ENCODE measurements at places on chromosomes 16 and 17.
A peak's percentile ranks its signal among the peaks of the same experiment; 100 is the strongest.

DNA sequence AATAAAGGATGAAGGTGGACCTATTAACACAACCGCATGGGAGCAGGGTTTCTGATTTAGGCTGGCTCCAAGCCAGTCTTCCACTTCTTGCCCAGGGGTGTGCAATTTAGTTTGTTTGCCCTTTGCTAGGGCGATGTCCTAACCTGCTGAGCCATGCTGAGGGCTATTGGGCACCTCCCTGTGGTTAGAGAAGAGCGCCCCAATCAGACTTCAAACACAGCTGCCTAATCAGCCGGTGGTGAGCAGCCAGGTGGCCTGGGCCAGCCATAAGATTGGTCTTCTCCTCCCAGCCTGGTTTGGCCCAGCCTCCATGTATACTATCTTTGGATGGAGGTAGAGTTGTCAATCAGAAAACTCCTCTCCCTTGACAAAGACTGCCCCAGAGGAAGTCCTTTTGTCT lies 15.7 kb downstream of the TMEM94 start:
- no peak for DNase-seq

GRCh38 chr16:13425836-13426235 lies 494.1 kb upstream of the ERCC4 start:
- peak; percentile 35 for DNase-seq

DNA sequence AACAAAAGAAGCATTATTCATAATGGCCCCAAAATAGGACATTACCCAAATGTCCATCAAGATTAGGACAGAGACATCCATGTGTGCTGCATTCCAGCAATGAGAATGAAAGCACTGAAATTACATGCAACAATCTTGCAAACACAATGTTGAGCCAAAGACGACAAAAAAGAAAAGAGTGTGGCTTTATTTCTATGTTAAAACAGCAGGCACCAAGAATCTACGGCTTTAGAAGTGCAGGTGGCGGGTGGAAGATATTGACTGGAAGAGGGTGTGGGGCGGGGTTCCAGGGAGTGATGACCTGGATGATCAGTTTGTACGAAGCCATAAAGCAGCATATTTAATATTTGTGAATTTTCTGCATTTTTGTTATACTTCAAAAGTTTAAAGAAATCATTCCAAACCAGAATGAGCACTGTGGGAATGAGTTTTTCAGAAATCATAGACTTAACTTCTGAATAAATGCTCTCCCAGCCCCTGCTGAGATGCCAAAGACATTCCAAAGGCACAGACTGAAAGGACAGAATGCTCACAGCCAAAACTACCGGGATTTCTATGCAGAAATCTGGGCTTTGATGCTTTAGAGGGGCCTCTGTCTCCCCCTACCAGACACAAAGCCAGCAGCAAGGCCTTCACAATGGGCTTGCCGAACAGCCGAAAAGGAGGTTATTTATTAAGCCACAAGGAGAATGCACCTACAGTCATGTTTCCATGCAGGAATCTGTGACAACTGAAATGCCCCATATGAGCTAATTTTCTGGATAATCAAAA lies 361.6 kb downstream of the GRIN2A start:
- no peak for DNase-seq

- DNase-seq = no peak
Observed at GRCh38 chr17:82282239-82283207, 9.0 kb upstream of the CSNK1D start.

DNA sequence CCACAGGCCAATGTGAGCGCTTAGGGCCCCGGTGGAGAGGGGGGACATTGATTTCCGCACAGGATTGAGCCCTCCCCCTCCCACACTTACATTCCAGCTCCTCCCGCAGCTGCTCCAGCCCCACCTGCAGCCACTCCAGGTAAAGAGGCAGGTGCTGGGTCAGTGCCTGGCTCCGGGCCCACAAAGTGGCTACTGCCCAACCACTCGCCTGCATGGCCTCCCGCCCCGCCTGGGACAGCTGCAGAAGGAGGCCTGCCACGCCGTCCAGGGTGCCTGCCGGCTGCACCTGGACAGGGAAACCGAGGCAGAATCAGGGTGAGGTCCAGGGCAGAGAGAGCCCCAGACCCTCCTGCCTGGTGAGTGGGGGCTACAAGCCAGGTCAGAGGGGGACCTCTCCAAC lies 46.3 kb downstream of the RMI2 start:
- DNase-seq = no peak

DNA sequence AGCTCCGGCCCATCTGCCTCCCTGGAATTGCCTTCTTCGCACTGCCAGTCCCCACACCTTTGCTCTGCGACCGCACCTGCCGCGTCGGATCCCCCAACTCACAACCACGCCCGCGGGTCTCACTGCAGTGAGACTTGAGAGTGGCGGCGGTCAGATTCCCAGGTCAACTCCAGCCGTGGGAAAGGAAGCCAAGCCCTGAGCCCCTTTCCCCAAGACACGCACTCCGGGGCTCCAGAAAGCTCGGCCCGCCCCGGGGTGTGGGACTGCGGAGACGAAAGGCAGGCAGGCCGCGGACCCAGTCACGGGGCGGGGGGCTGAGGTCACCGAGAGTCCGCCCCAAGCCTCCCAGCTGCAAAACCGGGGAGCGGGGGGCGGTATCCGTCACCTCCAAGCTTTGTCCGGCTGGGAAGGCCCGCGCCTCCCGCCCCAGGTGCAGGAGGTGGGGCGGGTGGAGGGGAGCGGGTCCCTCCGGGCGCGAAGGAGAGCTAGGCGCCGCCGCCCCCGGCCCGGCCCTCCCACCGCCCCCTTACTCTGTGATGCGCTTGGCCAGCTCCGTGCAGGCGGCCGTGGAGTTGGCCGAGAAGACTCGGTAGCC lies 615 bp downstream of the PRPSAP1 start:
- DNase-seq = peak; percentile 79

GRCh38 chr16:53053967-53054669 lies 673 bp upstream of the CHD9 start:
- DNase-seq = peak; percentile 38

DNA sequence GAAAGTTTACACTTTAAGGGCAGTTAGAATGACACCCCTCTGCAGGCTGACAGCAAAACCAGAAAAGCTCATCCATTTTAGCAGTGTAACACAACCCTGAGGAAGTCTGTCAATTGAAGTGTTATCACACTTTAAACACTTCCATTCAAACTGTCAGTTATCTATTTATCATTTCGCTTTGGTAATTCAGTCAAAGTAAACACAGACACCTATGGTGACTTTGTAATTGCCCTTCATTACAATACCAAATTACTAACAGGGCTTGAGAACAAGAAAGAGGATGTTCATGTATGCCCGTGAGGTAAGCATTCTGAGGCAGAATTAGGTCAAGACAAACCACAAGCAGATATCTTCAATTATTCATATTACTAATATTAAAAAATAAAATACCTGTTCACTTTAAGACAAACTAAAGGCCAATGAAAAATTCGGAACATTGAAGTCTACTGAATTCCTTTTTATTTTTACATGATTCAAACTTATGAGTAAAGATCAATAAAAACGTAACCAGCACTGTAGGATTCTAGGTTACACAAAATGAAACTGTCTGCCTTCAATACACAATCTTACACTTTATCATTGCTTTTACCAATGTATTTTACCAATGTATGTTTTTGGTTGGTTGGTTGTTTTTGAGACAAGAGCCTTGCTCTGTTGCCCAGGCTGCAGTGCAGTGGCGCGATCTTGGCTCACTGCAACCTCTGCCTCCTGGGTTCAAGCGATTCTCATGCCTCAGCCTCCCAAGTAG lies 57.1 kb downstream of the BRIP1 start:
- DNase-seq = no peak

- no peak for DNase-seq
Observed at GRCh38 chr17:15957608-15958307, 12.8 kb downstream of the ADORA2B start.

GRCh38 chr16:49440156-49441065 lies 66.8 kb downstream of the C16orf78 start:
- DNase-seq = no peak
